ENCODE measurements at places on chromosomes 12 and 14.

- DNase-seq: no peak
Measured at GRCh38 chr14:20706657-20707355, 18.2 kb downstream of the ANG start.

DNA sequence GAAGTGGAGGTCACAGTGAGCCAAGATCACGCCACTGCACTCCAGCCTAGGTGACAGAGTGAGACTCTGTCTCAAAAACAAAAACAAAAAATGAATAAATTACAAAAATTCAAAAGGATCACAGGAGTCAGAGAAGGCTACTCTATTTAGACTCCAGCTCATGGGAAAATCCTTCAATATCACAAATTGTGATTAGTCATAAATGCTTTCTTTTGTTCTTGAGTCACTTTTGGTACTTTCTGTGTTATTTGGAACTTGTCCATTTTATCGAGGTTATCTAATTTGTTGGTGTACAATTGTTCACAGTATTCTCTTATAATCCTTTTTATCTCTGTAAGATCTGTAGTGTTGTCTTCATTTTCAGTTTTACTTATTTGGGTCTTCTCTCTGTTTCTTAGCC is 18.9 kb downstream of the ALDH2 start:
- DNase-seq: no peak

DNA sequence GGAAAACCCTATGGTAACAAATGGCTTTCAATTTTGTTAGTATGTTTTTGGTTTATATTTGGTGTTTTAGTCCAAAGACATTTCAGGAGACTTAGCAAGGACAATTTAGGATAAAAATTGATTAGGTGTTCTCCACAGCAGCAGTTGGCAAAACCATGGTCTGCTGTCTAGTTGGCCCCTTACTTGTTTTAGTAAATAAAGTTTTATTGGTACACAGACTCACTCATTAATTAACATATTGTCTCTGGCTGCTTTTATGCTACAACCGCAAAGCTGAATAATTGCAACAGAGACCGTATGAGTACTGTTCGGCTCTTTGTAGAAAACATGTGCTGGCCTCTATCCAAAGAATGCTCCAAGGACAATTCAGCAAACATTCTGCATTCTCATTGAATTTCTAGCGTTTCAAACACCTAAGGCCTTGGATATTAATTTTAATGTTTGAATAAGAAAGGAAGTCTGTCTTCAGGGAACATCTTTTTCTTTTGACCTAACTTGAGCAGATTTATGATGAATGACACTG is 77.7 kb downstream of the CCDC92 start:
- no peak for DNase-seq

DNA sequence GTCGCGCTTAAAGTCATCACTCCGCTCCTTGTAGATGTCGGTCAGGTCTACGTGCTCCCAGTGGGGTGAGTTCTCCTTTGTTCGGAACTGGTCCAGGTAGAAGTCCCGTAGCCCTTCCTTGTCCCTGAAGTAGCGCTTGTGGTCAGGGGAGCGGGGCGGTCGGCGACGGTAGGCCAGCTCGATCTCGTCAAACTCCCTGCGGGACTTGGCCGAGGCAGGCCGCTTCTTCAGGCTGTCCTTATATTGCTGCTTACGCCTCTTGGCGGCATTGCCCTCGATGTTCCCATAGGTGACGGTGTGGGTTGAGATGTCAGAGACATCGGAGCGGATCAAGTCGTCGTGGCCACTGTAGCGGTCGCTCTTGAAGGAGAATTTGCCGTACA is 367.2 kb downstream of the EMP1 start:
- no peak for DNase-seq

GRCh38 chr14:104774453-104775072 is 21.0 kb downstream of the AKT1 start:
- no peak for DNase-seq

GRCh38 chr12:129467289-129467688 is 436.5 kb downstream of the TMEM132D start:
- DNase-seq: no peak

GRCh38 chr12:49925433-49926204 is 21.9 kb upstream of the FAIM2 start:
- DNase-seq: no peak

- no peak for DNase-seq
Measured at GRCh38 chr14:96085369-96085768, 46.2 kb downstream of the C14orf132 start.

- DNase-seq: no peak
Measured at GRCh38 chr12:57604454-57604991, at the start of gene DTX3. Gene DTX3 (plus strand): TSS chr12:57604824. CDS start chr12:57606518, 1,694 bp downstream.

GRCh38 chr12:42605685-42606084 is 16.1 kb upstream of the PRICKLE1 start:
- no peak for DNase-seq

DNA sequence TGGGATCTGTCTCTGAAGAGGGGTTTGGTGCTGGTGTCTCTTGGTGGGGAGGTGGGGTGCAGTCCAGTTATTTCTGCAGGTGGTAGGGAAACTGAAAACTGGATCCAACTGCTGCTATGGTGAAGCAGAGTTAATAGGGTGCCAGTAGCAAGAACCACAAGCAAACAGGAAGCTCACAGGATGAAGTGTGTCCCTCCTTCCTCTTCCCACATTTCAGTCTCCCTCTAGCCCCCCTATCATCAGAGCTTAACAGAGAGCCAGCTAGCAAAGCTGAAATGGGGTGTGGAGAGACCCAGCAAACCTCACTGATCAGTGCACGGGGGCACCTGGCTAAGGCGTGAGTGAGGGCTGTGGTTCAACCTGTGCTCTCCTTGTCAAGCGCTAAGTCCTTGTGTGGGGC is 69.1 kb upstream of the C12orf71 start:
- DNase-seq: no peak

DNA sequence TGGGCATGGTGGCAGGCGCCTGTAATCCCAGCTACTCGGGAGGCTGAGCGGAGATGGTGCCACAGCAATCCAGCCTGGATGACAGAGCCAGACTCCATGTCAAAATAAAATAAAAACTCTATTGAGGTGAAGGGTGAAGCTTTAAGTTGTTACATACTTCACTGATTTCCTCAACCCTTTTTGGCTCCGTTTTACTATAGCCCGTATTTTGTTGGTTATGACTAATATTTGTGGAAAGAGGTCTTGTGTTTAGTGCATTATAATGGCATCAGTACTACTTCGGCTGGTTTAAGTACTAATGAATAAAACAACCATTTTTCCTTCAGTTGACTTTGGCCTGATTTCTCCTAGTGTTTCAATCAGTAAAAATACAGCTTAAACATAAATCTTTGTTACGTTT is 27.0 kb upstream of the SLC2A14 start:
- DNase-seq: no peak

DNA sequence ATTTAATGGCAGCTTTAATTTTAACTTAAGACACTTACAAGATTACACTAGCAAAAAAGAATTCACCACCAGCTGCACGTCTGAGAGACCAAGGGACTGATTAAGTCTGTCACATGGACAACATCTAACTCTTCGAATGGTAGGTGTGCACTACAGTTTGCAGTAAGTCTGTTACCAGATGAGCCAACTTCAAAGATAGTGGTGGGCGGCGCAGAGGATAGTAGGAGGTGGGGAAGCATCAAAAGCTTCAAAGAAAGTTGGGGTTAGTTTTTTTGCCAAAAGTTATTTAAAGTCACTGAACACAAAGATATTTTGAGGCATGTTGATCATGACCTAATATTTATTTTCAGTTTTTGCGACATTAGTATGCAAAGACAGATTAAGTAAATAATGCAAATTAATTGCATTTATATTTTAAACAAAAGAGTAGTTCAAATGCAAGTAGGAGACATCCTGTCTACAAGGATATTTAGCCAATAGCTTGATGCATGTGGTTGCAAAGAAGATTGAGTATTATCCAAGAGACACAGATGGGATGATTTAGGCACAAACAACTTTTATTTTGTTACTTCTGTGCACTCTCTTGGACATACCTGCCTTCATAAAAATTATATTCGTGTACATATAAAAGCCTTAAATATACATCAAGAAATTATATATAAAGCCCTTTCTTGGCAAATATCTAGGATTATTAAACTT is 327.7 kb downstream of the BMP4 start:
- no peak for DNase-seq

- DNase-seq: no peak
Measured at GRCh38 chr12:83945871-83946270, 966.7 kb downstream of the SLC6A15 start.

DNA sequence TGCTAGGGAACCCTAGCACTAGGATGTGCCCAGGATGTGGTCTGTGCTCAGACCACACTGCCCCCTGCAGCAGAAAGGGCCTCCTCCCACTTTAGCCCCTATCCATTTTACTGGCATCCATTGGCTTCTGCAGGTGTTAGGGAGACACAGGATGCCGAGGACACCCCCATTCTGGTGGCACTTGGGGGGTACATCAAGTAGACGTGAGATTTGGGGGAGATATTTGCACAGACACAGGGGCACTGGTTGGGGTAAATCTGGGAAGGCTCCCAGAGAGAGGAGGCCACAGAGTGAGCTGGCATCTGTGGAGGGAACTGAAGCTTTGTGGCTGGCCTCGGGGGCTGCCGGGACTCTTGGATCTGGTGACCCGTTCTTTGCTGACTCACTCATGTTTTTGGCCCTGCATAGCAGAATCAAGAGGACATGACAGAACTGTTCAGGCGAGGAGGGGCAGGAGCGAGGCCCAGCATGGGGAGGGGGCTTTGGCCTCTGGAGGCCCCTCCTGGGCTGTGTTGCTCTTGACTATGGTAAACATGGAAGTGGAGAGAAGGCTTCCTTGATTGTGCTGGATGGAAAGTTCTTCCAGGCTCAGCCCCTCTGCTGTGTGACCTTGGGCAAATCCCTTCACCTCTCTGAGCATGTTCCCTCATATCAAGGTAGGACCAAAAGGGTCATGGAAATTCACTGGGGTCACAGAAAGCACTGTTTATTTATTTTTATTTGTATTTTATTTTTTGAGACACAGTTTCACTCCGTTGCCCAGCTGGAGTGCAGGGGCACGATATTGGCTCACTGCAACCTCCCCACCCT is 1.8 kb downstream of the PLBD2 start:
- no peak for DNase-seq

DNA sequence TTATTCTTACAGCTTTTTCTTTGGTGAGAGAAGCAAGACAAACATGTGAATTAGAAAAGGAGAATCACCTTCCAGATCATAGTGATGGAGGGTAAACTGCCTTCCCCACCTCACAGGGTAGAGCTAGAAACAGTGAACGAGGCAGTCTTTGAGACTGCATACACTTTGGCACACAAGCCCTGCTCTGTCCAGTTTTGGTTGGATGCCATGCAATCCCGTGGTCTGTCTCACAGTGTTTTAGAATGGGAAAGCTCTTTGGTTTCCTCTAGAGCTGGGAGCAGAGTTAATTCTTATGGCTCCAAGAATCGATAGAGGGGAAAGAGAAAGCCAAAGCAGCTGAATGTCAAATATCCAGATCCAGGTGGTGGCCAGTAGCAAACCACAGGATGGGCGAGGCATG is 21.9 kb downstream of the TDP1 start:
- no peak for DNase-seq

DNA sequence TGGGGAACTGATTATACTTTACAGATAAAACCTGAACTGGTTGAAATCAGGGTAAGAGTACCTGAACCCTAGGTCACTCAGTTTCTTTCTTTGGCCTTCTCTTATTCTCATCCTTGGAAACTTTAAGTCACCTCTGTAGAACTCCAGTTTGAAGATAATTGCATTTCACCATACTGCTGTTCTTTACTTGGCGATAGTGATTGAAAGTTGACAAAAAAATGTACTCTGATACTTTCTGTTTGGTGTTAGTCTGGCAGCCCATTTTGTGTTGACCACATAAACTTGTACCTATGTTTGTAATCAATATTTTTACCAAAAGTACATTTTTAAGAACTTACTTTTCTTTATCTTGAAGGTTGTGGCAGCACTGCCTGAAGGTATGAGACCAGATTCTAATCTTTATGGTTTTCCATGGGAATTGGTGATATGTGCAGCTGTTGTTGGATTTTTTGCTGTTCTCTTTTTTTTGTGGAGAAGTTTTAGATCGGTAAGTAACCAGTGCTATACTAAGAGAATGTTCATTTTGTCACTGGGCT is 42.9 kb downstream of the MIA2 start:
- no peak for DNase-seq

DNA sequence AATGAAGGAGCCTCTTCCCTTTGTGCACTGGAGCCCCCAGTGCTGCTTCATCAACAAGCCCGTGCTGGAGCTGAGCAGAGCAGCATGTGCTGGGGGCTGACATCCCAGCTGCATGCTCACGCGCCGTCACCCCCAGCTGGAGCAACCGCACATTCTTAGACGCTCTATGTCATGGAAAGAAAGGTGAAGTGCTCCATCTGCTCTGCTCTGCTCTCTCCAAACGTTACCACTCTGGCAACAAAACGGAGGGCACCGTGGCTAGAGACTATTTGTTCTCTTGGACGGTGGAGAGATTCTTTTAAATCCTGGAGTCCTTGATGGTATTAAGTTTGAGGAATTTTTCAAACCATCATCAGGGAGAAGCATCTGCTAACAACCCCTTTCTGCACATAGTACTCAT is 208.4 kb downstream of the C12orf75 start:
- no peak for DNase-seq

DNA sequence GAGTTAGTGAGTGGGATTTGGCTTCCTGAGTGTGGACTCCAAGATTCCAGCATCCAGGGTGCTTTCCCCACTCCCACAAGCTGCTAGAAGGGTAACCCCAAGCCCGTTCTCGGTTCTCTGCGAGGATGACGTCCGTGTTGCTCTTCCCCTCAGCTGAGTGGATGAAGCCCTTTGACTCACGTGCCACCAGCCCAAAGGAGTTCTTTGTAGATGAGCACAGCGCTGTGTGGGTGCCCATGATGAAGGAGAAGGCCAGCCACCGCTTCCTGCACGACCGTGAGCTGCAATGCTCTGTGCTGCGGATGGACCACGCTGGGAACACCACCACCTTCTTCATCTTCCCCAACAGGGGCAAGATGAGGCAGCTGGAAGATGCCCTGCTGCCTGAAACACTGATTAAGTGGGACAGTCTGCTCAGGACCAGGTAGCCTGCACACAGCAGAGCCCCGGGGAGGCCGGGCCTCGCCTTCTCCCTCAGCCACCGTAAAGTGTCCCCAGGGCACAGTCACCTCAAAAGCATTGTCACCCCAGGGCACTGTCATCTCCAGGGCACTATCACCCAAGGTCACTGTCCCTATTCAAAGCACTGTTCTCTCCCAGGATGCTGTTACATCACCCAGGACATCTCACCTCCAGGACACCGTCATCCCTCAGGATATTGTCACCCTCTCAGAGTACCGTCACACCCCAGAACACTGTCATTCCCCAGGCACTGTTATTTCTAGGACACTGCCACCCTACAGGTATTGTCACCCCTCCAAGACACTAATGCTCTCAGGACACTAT is 31.3 kb downstream of the SERPINA3 start:
- DNase-seq: no peak

- no peak for DNase-seq
Measured at GRCh38 chr12:57169969-57170368, 22.6 kb upstream of the LRP1-AS start.

DNA sequence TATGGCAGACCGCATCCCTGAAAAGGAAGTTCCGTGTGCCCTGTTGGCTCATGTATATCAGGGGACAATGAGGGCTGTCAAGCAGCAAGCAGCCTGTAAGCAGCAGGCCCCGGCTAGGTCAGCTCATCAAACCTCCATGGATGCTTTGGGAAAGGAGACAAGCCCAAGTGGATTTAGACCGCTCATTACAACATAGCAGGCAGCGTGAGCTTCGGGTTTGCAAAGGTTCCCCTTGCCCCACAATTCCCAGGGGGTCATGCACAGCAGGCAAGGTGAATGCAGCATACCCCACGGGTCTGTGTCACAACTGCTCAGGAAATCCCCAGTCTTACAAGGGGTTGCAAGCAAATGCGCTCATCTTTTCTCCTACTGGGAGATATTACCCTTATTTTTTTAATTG is 54.6 kb downstream of the KCNK13 start:
- DNase-seq: no peak

Data from NCI-H460 (cell line).